ENCODE measurements at places on chromosomes 7 and 10.

DNA sequence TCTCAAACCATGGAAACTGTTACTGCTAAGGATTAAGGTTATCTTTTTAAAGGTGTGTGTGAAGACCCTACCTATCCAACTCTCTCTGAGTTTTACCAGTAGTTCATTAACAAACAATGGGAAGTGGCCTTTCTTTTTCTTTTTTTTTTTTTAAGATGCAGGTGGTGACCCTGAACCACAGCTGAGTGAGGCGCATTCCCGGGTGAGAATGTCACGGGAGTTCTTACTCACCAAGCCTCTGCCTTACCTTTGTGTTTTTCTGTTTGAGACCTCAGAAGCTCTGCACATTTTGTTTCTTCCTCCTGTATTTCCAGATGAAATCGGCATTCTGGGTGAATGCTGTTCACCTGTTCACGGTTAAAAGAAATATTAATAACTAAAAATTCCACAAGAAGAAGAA, 2.5 kb downstream of the VIPR2 start:
- no peak for DNase-seq

- no peak for DNase-seq
Observed at GRCh38 chr7:45421806-45422205, 152.4 kb upstream of the ADCY1 start.

- no peak for DNase-seq
Observed at GRCh38 chr7:37944737-37945054, 24.3 kb downstream of the EPDR1 start.

- DNase-seq = no peak
Observed at GRCh38 chr10:14665304-14665703, 109.4 kb downstream of the FAM107B start.

DNA sequence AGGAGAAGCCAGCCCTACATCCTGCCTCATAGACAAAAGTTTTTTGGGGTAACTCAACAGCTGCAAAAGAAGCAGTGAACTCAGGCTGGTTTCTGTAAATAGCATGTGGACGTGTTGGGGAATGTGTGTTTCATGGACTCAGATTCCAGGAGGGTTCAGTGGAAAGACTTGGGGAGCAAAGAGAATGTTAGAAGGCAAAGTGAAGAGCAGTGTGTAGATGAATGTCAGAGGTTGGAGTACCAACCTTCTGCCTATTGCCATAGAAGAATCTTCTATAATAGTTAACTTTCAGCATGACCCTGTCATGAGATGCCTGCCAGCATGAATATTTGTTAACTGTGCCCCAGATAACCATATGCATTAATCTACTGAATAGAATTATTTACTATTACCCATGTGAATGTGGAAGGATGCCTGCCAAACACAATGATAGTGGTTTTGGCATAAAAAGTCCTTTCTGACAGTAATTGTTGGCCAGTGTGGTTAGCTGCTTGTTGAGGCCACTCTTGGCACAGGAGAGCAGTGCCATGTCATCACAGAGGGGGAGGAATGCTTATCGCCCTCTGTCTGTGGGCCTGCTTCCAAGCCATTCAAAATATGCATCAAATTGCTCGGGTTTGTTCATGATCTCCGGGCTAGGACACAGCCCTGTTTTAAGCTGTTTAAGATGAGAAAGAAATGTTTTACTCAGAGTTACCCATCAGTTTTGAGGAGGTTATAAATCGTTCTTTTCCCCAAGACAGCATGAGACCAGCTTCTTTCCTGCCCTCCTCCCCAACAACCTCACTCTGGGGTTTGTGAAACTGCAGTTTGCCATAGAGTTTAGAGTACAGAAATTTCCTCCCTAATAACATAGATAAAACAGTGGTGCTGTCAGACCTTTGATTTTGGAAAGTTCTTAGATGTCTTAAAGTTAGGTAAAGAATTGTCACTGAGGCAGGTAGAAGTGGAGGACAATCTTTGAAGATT, 165.3 kb downstream of the WNT2 start:
- DNase-seq = no peak

- no peak for DNase-seq
Observed at GRCh38 chr7:132655131-132655727, 79.0 kb upstream of the PLXNA4 start.

GRCh38 chr10:102948176-102948575, 30.1 kb downstream of the CNNM2 start:
- no peak for DNase-seq

DNA sequence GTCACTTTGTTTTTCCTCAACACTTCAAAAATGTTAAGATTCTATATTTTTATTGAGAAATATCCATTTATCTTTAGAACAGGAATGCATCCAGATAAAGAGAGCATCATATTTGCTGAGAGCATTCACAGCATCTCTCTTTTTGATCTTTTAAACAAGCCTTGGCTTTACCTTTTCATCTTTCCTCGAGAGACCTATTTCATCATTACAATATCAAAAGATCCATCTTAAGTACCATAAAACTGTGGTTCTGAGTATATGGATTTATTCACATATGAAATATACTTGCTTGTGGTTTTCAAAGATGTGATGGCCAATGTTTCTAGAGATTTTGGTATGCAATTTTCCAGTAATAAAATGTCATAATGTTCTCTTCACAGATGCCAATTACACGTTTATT, 1140.9 kb downstream of the GATA3 start:
- DNase-seq = no peak

- no peak for DNase-seq
Observed at GRCh38 chr7:154504918-154505317, 452.7 kb downstream of the DPP6 start.

- DNase-seq = no peak
Observed at GRCh38 chr7:150412518-150413488, 33.7 kb downstream of the ZNF775 start.

DNA sequence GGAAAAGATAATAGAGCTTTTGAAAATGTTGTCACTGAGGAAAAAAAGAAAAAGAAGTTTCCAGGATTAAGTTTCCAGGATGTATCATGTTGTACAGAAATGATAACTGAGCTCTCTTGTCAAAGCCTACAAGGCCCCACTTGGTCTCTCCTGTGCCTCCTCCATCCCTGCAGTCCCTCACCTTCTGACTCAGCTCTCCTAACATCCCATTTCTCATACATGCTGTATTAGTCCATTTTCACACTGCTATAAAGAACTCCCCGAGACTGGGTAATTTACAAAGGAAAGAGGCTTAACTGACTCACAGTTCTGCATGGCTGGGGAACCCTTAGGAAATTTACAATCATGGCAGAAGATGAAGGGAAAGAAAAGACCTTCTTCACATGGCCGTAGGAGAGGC, 3.8 kb upstream of the DGKI start:
- DNase-seq = no peak

GRCh38 chr7:69244701-69245100, 353.6 kb upstream of the AUTS2 start:
- no peak for DNase-seq

GRCh38 chr7:50677638-50677996, 105.1 kb downstream of the GRB10 start:
- DNase-seq = no peak

- DNase-seq = peak; percentile 18
Observed at GRCh38 chr10:27558612-27559020, 54.5 kb downstream of the RAB18 start.

- DNase-seq = no peak
Observed at GRCh38 chr10:71393841-71394475, 2.8 kb upstream of the CDH23 start.

DNA sequence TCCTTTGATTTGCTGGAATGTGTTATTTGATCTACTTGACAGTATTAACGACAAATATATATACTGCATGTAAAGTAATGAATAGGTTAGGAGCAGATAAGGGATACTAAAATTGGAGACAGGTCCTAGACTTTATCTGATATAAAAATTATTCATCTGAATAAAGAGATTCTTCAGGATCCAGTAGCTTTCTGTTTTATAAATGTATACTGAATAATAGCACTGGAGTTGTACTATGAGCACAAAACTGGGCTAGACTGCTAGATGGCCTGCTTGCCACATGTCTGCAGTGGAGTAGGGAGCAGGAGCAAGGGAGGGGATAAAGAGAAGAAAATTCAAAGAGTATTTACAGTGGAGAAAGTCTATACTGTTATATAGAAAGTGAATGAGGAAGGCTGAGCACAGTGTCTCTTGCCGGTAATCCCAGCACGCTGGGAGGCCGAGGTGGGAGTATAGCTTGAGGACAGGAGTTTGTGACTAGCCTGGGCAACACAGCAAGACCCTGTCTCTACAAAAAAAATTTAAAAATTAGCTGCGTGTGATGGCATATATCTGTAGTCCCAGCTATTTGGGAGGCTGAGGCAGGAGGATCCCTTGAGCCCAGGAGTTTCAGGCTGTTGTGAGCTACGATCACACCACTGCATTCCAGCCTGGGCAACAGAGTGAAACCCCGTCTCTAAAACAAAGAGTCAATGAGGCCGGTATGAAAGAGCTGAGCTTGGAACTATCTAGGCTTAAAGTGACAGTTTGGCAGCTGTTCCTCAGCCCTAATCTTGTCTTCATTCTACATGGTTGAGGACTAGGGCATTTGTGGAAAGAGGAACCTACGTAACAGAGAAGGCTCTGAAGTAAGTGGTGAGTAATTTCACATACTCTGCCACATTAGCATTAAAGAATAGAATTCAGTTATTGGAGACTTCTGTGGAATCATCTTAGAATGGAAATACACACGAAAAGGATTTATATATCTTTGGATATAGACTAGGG, 41.8 kb downstream of the CD36 start:
- DNase-seq = no peak

- no peak for DNase-seq
Observed at GRCh38 chr7:102306916-102307677, 20.4 kb downstream of the SH2B2 start.

DNA sequence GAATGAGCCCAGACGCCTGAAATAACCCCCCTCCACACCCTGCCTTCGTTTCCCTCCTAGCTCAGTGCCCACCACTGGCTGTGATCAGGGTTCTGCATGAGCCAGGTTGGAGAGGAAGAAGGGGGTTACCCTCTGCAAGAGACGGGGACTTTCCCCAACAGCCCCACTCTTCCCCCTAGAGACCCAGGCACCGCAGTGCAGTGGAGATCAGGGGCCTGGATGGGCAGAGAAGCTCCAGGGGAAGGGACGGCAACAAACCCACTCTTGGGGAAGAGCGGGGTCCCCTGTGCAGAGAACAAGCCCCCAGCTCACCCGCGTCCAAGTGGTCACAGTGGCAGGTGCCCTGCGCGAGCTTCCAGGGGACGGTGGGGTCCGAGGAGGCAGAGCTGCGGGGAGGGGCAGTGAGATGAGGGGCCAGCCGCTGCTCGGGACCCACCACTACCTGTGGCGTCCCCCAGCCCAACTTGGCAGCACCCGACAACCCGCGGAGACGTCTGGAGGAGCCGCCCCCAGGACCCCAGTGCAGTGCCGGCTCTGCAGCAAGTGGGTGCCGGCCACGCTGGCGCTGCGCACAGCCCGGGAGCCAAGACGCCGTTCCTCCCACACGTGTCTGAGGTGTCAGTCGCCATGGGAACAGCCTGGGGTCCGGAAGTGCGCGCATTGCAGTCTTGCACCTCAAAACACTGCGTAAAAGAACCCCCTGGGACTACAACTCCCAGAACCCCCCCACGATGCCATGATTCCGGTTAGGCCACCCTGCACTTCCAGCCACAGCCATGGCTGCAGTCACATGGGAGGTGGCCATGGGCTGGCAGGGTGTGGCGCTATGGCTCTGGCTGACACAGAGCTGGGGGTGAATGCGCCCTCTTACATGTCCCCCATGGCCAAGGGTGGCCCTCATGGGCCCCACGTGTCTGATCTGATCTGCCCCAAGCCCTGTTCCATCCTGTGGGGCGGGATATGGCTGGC, 45.8 kb upstream of the WIPI2 start:
- DNase-seq = no peak

DNA sequence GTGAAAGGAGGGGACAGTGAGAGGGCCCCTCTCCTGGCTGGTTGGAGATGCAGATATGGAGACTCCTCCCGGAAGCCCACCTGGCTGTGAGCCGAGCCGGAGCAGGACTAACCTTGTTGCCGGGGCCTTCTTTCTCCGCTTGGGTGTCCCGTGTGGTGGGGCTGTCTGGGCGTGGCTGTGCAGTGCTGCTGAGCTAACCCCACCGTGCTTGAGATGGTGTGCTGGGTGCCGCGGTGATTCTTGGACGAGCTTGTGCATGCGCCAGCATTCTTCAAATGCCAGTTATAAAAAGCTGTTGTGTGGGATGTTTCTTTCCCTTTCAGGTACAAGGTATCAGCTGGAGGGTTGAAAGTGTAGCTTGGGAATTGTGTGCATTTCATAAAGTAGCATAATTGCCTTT, 48.8 kb downstream of the DAGLB start:
- no peak for DNase-seq

DNA sequence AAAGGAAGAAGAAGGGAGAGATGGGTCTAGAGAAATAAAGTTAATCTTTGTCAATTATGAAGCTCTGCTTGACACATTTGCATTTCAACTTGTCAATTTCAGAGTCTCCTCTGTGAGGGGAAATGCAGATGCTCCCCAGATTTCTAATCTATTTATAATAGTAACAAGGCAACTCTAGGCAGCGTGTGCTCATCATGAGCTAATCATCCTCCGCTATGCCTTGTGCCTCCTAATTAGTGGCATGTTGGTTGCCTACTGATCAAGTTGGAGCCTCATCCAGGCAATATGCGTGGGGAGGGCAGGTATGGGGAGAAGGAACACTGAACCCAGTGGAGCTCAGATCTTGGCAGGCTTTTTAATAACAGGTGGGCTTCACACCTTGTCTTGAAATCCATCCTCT, 628.6 kb downstream of the SORCS3 start:
- DNase-seq = no peak

DNA sequence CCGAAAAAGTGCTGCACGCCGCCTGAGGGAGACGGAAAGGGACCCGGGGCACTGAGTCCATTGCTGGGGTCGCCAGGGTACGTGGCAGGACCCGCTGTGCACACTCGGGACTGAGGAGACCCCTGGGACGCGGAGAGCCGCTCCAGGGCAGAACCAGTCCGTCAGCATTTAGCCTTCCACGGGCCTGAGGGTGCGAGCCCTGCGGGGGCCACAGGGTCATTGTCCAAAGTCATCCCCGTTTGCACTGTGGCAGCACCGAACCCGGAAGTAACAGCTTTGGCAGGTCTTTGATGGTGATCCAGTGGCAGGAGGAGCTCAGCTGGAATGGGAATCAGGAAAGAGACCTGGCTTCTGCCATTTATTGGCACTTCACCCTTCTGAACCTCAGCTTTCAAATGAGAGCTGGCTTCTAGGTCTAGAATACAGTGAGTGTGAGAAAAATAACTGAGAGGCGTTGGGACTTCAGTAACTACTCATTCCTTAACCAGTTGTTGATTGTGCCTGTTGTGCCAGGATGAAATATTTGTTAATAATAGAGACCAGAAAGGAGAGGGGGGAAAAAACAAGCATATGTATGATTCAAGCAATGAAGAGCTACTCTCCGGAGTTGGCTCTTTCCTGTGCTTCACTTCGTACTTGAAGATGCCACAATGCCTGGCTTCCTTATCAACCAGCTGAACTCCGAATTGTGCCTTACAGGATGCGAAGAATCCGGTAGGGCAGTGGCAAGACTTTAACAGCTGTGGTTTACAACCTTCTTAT, 811 bp upstream of the ARHGAP12 start:
- DNase-seq = peak; percentile 39
